ENCODE measurements at places on chromosomes 5 and 9.
A peak's percentile ranks its signal among the peaks of the same experiment; 100 is the strongest.

- no peak overlapping the region for H3K4me3 ChIP-seq
- no peaks in the 10 kb centered on the region for H3K27me3 ChIP-seq
- H3K4me1 ChIP-seq: peaks cover 2% of the 10 kb centered on the region
- DNase-seq: no peak
- peak overlapping the region; percentile 32 for H3K27ac ChIP-seq
These were observed 60.9 kb downstream of the IL31RA start for GRCh38 chr5:55911784-55912653.

- H3K27ac ChIP-seq: no peak overlapping the region
- peaks cover 43% of the 10 kb centered on the region for H3K27me3 ChIP-seq
- no peak overlapping the region for H3K4me3 ChIP-seq
- no peak for DNase-seq
- peaks cover 2% of the 10 kb centered on the region for H3K36me3 ChIP-seq
- H3K4me1 ChIP-seq: peaks cover 7% of the 10 kb centered on the region
These were observed 3.9 kb downstream of the BNC2 start for GRCh38 chr9:16866587-16866986.

GRCh38 chr5:109692852-109693251, 3.1 kb downstream of the MAN2A1 start:
- peaks cover 65% of the 10 kb centered on the region for H3K4me1 ChIP-seq
- H3K27ac ChIP-seq: peak overlapping the region; percentile 89
- H3K27me3 ChIP-seq: no peaks in the 10 kb centered on the region
- no peak for DNase-seq
- peak overlapping the region; percentile 87 for H3K4me3 ChIP-seq

- no peak overlapping the region for H3K4me3 ChIP-seq
- no peaks in the 10 kb centered on the region for H3K36me3 ChIP-seq
- H3K4me1 ChIP-seq: no peaks in the 10 kb centered on the region
- H3K27ac ChIP-seq: no peak overlapping the region
- peak; percentile 17 for DNase-seq
- H3K27me3 ChIP-seq: peaks cover 5% of the 10 kb centered on the region
These were observed 422.6 kb downstream of the EFNA5 start for GRCh38 chr5:107248066-107248695.

GRCh38 chr9:129459547-129460322, 161.2 kb downstream of the C9orf50 start:
- peak overlapping the region; percentile 18 for H3K4me3 ChIP-seq
- no peaks in the 10 kb centered on the region for H3K36me3 ChIP-seq
- DNase-seq: peak; percentile 70
- peak overlapping the region; percentile 68 for H3K27ac ChIP-seq
- H3K27me3 ChIP-seq: no peaks in the 10 kb centered on the region

GRCh38 chr5:64827703-64828102, 59.0 kb downstream of the CWC27 start:
- no peaks in the 10 kb centered on the region for H3K4me1 ChIP-seq
- no peak for DNase-seq
- no peak overlapping the region for H3K27ac ChIP-seq

GRCh38 chr9:37066139-37066725, 32.2 kb upstream of the PAX5 start:
- no peak overlapping the region for H3K4me3 ChIP-seq
- H3K4me1 ChIP-seq: peaks cover under 1% of the 10 kb centered on the region
- no peak for DNase-seq
- no peaks in the 10 kb centered on the region for H3K36me3 ChIP-seq

GRCh38 chr9:121732886-121733285, 81.5 kb downstream of the DAB2IP start:
- H3K4me3 ChIP-seq: no peak overlapping the region
- H3K27ac ChIP-seq: no peak overlapping the region
- peaks cover 40% of the 10 kb centered on the region for H3K27me3 ChIP-seq
- H3K36me3 ChIP-seq: no peaks in the 10 kb centered on the region
- H3K4me1 ChIP-seq: peaks cover 7% of the 10 kb centered on the region

DNA sequence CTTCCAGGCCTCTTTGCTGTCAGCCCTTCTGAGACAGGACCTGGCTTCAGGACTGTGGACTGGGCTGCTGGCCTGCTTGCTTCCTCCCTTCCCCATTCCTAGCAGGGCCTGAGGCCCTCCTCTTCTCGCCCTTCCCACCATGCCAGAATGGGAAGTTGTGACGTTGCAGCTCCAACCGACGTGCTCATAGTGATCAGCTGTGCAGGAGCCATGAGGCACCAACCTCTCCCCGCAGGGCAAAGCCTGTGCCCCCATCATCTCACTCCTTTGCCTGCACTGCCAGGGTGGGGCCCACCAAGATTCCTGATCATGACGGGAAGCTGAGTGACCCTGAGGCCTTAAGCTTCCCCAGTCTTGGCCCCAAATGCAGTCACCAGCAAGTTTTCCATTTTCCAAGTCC, 45.1 kb upstream of the GARNL3 start:
- peaks cover 13% of the 10 kb centered on the region for H3K4me1 ChIP-seq
- H3K27ac ChIP-seq: no peak overlapping the region
- no peak overlapping the region for H3K4me3 ChIP-seq
- peaks cover 3% of the 10 kb centered on the region for H3K27me3 ChIP-seq
- DNase-seq: no peak

DNA sequence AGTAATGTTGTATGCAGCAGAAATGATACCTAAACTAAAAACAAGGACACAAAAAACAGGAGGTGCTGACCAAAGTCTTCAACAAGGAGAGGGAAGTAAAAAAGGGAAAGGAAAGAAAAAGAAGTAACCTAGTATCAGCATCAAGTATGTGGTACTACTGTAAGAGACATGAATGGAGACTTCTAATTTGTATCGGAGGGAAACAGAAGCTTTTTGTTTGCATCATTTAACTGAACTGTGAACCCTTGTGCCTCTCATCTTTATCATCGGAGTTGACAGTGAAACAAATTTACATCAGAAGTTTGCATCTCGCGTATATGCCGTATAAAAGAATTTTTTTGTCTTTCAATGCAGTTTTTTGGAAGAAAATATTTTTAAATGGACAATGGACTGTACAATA, 6.3 kb downstream of the SRP19 start:
- H3K36me3 ChIP-seq: peaks cover 43% of the 10 kb centered on the region
- no peaks in the 10 kb centered on the region for H3K27me3 ChIP-seq
- peak overlapping the region; percentile 40 for H3K4me3 ChIP-seq
- H3K27ac ChIP-seq: peak overlapping the region; percentile 88

DNA sequence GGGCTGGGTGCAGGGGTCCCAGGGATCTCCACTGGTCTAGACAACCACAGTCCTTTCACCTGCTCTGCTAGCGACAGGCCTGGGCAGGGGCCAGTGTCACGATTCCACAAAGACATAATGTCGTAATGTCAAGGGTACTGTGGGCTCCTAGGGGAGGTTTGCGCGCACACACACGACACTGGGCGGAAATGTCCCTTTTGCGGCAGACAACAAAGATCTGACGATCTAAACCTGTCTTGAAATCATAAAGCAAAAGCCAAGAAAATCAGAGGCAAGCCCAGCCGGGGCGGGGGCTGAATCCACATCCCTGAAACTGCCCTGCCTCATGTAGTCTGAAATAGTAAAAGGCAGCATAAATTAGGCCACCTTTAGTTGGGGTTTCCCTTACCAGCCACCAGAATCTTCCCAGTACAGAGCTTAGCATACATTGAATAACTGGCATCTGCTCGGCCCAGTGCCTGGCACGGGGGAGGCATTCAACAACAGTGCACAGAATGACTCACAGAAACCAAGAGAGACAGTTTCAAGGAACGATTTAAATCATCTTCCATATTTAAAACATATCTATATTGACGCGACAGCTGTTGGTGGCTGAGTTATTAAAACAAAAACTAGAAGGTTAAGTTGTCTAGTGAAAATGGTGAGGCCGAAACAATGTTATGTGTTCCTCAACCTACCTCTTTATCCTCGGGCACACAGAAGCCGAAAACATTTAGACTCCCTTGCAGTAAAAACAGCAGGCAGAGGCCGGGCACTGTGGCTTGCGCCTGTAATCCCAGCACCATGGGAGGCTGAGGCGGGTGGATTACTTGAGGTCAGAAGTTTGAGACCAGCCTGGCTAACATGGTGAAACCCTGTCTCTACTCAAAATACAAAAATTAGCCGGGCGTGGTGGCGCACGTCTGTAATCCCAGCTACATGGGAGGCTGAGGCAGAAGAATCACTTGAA, 151.0 kb downstream of the MYO10 start:
- no peak overlapping the region for H3K4me3 ChIP-seq
- peaks cover 14% of the 10 kb centered on the region for H3K4me1 ChIP-seq
- DNase-seq: peak; percentile 12
- no peaks in the 10 kb centered on the region for H3K36me3 ChIP-seq
- no peak overlapping the region for H3K27ac ChIP-seq

DNA sequence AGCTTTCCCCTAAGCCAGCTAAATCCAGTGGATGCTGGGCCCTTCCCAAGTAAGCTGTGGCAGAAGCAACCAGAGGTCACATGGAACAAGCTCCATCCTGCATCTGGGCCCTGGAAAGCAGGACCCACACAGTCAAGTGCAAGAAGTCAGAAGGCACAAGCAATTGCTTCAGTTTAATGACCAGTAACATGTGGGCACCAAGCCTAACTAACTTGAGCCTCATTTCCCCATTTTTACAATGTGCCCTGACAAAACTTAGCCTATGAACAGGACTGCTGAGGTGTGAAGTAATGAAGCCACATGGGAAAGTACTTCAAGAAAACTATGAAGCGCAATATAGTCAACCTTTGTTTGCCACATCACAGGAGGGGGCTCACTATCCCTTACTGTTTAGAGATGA, 90.5 kb downstream of the TLE1 start:
- H3K4me3 ChIP-seq: no peak overlapping the region
- H3K27me3 ChIP-seq: peaks cover 19% of the 10 kb centered on the region
- H3K27ac ChIP-seq: no peak overlapping the region
- no peak for DNase-seq
- no peaks in the 10 kb centered on the region for H3K36me3 ChIP-seq

DNA sequence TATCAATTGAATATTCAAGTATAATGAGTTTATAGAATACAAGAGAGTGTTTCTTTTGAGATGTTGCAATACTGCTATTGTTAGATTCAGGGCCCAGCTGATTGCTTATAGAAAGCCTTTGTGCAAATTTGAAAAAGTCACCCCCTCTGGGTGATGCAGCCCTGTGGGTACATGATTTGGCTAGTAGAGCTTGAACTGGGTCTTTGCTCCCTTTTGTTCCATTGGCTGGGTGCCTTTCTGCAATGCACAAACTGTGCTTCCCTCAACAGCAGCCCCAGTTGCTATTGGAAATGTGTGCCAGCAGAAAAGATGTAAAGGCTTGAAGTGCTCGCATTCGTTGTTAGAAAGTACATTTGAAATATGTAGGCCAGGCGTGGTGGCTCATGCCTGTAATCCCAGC, 61.8 kb upstream of the CEMIP2 start:
- no peaks in the 10 kb centered on the region for H3K36me3 ChIP-seq
- no peaks in the 10 kb centered on the region for H3K4me1 ChIP-seq
- DNase-seq: no peak
- H3K27me3 ChIP-seq: no peaks in the 10 kb centered on the region

DNA sequence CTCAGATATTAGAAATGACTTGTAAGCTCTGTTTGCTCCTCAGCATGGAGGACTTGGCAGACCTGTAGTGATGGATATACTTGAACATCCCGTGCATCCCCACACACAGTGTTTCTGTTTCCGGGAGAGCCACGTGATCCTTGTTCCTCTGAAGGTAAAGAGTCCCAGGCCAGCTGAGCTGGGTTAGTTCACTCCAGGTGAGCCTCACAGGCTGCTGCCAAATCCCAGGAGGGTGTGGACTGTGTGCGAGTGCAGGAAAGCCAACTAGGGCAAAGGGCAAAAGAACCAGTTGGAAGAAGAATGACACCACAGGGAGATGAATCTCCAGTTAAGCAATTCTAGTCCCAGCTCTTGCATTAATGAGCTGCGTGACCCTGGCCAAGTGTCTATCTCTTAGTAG, 10.4 kb upstream of the TOMM5 start:
- no peak for DNase-seq
- H3K27ac ChIP-seq: no peak overlapping the region
- H3K36me3 ChIP-seq: no peaks in the 10 kb centered on the region
- no peak overlapping the region for H3K4me3 ChIP-seq
- peaks cover 19% of the 10 kb centered on the region for H3K27me3 ChIP-seq

DNA sequence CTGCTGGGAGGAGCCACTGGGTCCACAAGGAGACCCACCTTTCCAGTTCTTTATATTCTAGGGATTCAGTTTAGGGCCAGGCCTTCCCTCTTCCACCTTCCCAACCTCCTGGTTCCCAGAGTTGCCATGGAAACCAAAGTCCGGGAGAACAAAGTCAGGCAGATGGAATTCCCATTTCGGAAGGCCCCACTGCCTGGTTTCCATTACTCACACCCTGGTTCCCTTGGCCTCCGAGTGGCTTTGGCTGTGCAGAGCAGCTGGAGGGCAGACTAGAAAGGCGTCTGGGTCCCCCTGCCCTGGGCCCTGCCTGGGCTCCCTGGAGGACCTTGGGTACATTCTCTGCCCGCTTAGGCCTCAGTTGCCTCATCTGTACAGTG, 136.1 kb downstream of the RGS3 start:
- no peak overlapping the region for H3K4me3 ChIP-seq
- H3K27ac ChIP-seq: no peak overlapping the region
- H3K27me3 ChIP-seq: no peaks in the 10 kb centered on the region
- no peak for DNase-seq
- peaks cover 9% of the 10 kb centered on the region for H3K36me3 ChIP-seq
- peaks cover 13% of the 10 kb centered on the region for H3K4me1 ChIP-seq

DNA sequence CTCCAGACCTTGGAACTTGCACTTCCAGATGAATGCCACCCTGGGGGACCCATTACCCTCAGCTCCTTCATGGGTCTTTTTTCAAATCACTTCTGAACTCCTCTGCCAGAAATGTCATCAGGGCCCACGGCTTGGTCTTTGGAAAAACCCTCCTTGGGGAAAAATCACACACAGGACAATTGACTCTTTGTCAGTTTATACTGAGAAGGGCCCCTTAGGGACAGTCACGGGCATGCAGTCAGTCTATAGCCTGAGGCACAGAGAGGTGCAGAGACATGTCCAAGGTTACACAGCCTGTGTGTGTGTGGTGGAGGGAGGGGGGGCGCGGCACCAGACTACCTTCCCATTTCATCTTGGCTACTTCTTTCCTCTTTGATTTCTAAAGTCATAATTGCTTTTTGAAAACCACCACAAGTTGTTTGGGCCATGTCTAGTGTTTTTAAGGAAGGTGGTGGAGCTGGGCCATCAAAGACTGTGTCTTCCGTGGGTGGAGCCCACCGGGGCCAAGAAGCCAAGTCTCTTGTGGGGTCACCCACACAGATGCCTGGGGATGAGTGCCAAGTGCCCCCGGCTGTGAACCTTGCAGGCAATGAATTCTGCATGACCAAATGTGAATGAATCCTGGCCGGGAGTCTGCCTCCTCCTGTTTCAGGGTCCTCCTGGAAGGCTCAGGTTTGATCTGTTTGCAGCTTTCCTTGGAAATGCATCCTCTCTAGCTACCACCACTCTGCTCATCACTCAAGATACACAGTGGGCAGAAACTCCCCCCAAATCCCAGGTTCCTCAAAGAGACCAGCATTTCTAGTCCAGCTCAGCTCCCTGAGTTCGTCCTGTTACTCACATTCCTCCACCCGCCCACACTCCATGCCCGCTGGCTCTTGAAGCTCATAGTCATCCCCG, 200.1 kb upstream of the TBC1D2 start:
- H3K36me3 ChIP-seq: no peaks in the 10 kb centered on the region
- H3K27me3 ChIP-seq: peaks cover 20% of the 10 kb centered on the region
- no peak for DNase-seq
- H3K27ac ChIP-seq: no peak overlapping the region
- no peak overlapping the region for H3K4me3 ChIP-seq

GRCh38 chr9:111904026-111904425, 7.4 kb downstream of the UGCG start:
- H3K4me3 ChIP-seq: no peak overlapping the region
- H3K27ac ChIP-seq: no peak overlapping the region
- no peaks in the 10 kb centered on the region for H3K27me3 ChIP-seq
- DNase-seq: no peak
- H3K36me3 ChIP-seq: peaks cover 36% of the 10 kb centered on the region
- peaks cover 46% of the 10 kb centered on the region for H3K4me1 ChIP-seq

- no peak overlapping the region for H3K4me3 ChIP-seq
- H3K36me3 ChIP-seq: peaks cover 39% of the 10 kb centered on the region
- H3K27ac ChIP-seq: no peak overlapping the region
These were observed 219.6 kb downstream of the WDR70 start for GRCh38 chr5:37598733-37599132.

Data from activated naive CD8-positive, alpha-beta T cell treated with anti-CD3 and anti-CD28 coated beads for 36 hours (primary cell).